ENCODE measurements at places on chromosomes 11 and 22. TPM values are rescaled to one million over a fixed set of nuclear protein-coding genes. Genes with fewer than 3 reads are reported as not detected.

POU2AF1 gene
- total RNA-seq, result not detected

GRCh38 chr11:33731723-33732531 lies 4.3 kb downstream of the CD59 start:
- peak; percentile 58 for DNase-seq

GRCh38 chr11:31369348-31370329 lies at the start of the genes DCDC1 and DNAJC24:
TSS of gene DCDC1 (minus strand) at chr11:31369739. CDS start at chr11:31328280, 41,459 bp downstream.
TSS of gene DNAJC24 (plus strand) at chr11:31369860. CDS start at chr11:31370749, 889 bp downstream.
- DNase-seq, result peak; percentile 82

- DNase-seq, result no peak
Measured at GRCh38 chr11:101429703-101430540, 153.9 kb downstream of the TRPC6 start.

GRCh38 chr11:1172729-1173117 lies 15.0 kb downstream of the MUC5AC start:
- DNase-seq, result no peak

- no peak for DNase-seq
Measured at GRCh38 chr11:98234698-98235097, 786.1 kb upstream of the CNTN5 start.
